ENCODE measurements at places on chromosomes 2 and 18.

DNA sequence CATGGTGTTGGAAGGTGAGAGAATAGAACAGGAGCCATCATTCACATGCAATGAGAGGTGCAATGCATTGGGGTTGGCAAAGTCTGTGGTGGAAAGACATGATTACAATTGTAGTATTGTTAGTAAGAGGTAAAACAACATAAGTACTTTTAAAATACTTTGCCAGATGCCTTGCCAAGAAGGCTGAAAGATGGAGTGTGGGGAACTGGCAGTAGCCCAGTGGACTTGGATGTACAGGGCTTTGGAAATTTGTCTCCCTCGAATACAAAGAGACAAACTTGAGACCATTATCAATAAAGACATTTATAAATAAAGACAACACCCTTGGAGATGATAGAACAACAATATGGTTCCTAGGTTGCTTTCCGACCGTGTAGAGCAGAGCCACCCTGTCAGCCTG, 62.0 kb downstream of the MDH1 start:
- no peak for DNase-seq

- DNase-seq, result no peak
Observed at GRCh38 chr18:2906704-2907549, 60.1 kb downstream of the EMILIN2 start.

GRCh38 chr2:241149675-241149924, 328 bp upstream of the PASK start:
- no peak for DNase-seq

DNA sequence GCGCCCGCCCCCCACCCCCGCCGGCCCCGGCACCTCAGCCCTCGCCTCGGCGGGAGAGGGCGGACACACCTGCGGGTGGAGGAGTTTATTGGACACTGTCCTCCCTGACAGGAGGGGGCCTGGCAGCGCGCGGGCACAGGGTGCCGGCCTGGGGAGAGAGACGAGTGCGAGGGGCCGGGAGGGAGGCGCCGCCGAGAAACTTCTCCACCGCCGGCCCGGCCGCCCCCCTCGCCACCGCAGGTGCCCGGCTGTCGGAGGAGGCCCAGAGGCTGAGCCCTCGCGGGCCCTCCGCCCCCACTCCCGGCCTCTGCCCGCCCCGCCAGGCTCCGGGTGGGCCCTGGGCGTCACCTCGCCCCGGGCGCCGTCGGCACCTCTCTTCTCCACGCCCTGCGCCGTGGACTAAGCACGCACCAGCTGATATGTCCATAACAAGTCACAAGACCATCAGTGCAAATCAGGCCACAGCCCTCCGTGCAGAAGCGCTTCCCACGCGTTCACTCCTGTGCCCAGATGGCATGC, 311.3 kb downstream of the CELF4 start:
- DNase-seq, result no peak

GRCh38 chr2:150729495-150729955, 242.1 kb upstream of the RND3 start:
- peak; percentile 68 for DNase-seq

Data from HCEC 1CT (cell line).